AG09319 (cell line): ENCODE measurements at places on chromosomes 7 and 10.

- no peak for DNase-seq
Measured at GRCh38 chr10:70958396-70958795, 70.0 kb upstream of the PCBD1 start.

- peak; percentile 14 for DNase-seq
Measured at GRCh38 chr7:3861941-3862340, 560.9 kb downstream of the SDK1 start.

DNA sequence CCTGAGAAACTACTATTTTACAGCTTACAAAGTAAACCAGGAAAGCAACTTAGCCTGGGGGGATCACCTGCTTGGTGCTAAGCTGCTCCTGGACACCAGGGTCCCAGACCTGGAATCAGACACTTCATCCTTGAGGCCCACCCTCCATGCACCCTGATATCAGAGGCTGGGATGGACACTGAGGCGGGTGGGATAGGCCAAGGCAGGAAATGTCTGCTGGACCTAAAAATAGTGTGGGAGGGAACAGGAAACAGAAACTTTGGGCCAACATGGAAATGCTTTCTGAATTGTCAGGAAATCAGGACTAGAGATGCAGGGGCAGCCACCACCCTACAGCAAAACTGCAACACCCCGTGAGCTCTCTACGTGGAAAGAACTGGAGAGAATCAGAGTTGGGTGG is 101.5 kb upstream of the PODXL start:
- no peak for DNase-seq

- no peak for DNase-seq
Measured at GRCh38 chr10:66924674-66925345, 1.0 kb upstream of the LRRTM3 start.

DNA sequence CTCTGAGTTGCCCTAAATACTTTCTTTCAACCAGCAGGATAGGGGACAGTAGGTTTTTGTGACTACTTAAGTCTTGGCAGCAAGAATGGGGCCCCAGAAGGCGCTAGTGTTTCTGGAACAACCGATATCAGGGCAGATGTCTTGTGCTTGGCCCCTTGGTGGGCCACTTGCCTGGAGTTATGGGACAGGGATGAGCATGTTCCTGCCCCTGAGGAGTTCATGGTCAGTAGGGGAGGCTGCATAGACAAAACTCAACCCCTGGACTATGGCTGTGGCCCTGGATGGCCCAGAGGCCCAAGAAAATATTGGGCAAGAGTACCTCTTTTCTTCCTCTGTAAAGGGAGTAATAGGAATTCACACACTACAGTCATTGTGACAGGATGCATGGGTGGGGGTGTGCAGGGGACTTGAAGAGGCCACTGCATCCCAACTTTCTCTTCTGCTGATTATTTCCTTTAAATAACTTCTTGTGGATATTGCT is 57.7 kb upstream of the IGFBP3 start:
- DNase-seq: no peak

DNA sequence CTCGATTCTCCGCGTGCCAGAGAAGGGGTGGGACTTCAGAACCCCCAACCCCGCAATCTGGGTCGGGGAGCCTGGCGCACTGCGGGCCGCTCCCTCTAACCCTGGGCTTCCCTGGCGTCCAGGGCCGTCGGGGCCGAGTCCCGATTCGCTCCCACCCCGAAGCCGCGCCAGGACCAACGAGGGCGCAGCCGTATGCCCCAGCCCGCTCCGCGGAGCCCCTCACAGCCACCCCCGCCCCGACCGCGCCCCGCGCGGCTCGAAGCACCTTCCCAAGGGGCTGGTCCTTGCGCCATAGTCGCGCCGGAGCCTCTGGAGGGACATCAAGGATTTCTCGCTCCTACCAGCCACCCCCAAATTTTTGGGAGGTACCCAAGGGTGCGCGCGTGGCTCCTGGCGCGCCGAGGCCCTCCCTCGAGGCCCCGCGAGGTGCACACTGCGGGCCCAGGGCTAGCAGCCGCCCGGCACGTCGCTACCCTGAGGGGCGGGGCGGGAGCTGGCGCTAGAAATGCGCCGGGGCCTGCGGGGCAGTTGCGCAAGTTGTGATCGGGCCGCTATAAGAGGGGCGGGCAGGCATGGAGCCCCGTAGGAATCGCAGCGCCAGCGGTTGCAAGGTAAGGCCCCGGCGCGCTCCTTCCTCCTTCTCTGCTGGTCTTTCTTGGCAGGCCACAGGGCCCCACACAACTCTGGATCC is at the start of gene LEP:
LEP (plus strand) TSS at position 583 of the 691 bp plus-strand sequence. CDS start 10,741 bp downstream, outside the sequence.
- no peak for DNase-seq

GRCh38 chr7:98051118-98051744 is 55.4 kb upstream of the LMTK2 start:
- no peak for DNase-seq

GRCh38 chr10:30027057-30028005 is 32.1 kb downstream of the JCAD start:
- no peak for DNase-seq

- peak; percentile 66 for DNase-seq
Measured at GRCh38 chr10:31618541-31619291, 299.7 kb downstream of the ZEB1 start.

DNA sequence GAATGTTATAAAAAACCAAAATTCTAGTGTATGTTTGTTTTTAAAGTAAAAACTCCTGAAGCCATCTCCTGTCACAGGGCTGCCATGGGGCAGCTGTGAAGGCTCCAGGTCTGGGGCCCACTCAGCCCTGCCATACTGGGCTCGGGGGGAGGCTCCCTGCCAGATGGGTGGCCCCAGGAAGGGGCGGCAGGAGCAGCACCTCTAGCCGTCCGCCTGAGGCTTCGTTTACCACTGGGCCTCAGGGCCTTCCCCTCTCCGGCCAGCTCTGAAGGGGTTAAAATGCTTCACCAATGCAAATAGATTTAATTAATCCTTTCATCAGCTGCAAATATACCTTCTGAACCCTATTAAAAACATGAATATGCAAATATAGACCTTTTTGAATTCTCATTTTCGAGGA is 139.0 kb downstream of the ELFN1 start:
- no peak for DNase-seq

- DNase-seq: no peak
Measured at GRCh38 chr10:32273336-32273735, 73.6 kb downstream of the EPC1 start.

DNA sequence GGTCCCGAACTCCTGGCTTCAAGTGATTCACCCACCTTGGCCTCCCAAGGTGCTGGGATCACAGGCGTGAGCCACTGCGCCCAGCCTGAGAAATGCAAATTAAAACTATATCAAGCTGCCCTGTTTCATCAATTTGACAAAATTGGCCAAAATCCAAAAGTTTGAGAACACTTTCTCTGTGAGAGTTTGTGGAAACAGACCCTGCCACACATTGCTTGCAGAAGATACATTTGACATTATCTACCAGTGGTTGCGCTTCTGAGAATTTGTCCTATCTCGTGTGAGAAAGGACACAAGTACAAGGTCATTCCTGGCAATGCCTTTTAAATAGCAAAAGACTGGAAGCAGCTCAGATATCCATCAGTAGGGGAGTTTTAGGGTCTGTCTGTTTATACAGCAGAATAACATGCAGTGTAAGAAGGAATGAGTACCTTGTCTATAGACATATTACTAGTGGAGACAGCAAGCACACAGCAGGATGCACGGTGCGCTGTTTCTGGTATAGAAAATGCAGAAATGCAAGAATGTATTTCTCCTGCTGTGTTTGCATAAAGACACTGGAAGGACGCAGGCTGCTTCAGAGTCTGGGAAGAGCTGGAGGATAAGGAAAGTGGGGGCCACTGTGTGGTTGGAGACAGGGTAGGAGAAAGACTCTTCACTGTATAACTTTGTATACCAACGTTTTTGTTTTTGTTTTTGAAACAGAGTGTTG is 4.3 kb downstream of the LHPP start:
- no peak for DNase-seq

DNA sequence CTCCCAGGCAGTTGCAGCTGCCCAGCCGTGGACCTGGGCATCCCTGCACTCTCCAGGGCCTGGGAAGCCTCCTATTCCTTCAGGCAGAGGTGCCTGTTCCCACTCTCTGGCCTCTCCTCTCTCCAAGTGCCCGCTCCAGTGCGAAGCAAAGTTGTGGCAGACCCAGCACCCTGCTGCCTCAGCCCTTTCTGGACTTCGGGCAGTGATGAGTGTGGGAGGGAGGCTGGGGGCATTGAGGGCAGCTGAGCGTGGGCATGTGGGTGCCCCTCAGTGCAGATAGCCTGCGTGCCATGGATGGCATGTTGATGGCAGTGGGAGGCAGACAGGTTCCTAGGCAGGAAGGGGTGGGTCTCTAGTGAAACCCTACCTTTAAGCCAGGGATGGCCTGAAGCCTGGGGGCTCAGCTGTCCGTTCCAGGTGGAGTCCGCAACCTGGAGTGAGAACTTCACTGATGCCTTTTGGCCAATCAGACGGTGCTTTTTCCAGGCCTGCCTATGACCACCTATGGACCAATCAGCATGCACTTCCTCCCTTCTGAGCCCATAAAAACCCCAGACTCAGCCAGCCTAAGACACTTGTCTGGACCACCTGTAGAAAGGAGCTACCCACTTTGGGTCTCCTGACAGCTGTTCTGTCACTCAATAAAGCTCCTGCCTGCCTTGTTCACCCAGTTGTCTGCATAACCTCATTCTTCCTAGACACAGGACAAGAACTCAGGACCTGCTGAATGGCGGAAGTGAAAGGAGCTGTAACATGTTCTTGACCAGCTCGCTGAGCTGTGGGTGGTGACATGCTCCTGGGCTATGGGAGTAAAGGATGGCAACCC is 26.1 kb downstream of the SVIL start:
- no peak for DNase-seq

GRCh38 chr10:44581996-44582395 is 197.1 kb upstream of the CXCL12 start:
- DNase-seq: no peak
